AG04450 (cell line): ENCODE measurements at places on chromosomes 16 and 17. TPM values are rescaled to one million over a fixed set of nuclear protein-coding genes. Genes with fewer than 3 reads are reported as not detected.

Gene SHCBP1
- 7.4 and 12.3 TPM in 2 replicates for polyA plus RNA-seq

Gene PNMT
- polyA plus RNA-seq, result not detected in 2 replicates

Gene EVPLL
- polyA plus RNA-seq, result not detected in 2 replicates

Gene SULT1A4
- polyA plus RNA-seq, result 0.36 and 0.57 TPM in 2 replicates

Gene HBQ1
- not detected in 2 replicates for polyA plus RNA-seq

Gene CCL17
- polyA plus RNA-seq, result not detected in 2 replicates

Gene SDR42E2
- not detected in 2 replicates for polyA plus RNA-seq

Gene PIPOX
- 0.74 and 0.79 TPM in 2 replicates for polyA plus RNA-seq

Gene GFAP
- 0.40 and 0.46 TPM in 2 replicates for polyA plus RNA-seq

Gene NOS2
- not detected in 2 replicates for polyA plus RNA-seq

Gene PPP1R27
- not detected in 2 replicates for polyA plus RNA-seq

Gene COX10
- polyA plus RNA-seq, result 11.1 and 12.9 TPM in 2 replicates

Gene HIC1
- polyA plus RNA-seq, result 12.7 and 14.4 TPM in 2 replicates

Gene CETP
- 0.09 and 0.17 TPM in 2 replicates for polyA plus RNA-seq

Gene C16orf54
- not detected in 2 replicates for polyA plus RNA-seq

Gene VMO1
- 0.17 TPM in 1 of 2 replicates, not detected in the other for polyA plus RNA-seq

Gene GLTPD2
- not detected in 2 replicates for polyA plus RNA-seq

Gene CNGB1
- not detected in 2 replicates for polyA plus RNA-seq

Gene GUCY2D
- not detected in 2 replicates for polyA plus RNA-seq

Gene MYH1
- not detected in 2 replicates for polyA plus RNA-seq

Gene DPEP1
- polyA plus RNA-seq, result not detected in 2 replicates

Gene MYO18A
- polyA plus RNA-seq, result 9.8 and 16.7 TPM in 2 replicates

Gene NAGS
- 0.93 and 1.1 TPM in 2 replicates for polyA plus RNA-seq

Gene MFSD6L
- not detected in 2 replicates for polyA plus RNA-seq

Gene SYNGR3
- polyA plus RNA-seq, result 1.8 and 2.3 TPM in 2 replicates

Gene CCL16
- polyA plus RNA-seq, result not detected in 2 replicates

Gene TAOK2
- polyA plus RNA-seq, result 16.9 and 18.2 TPM in 2 replicates
